Activated T-cell treated with anti-CD3 and anti-CD28 coated beads, Interleukin-2, amount 50 U/mL, for 72 hours (primary cell): ENCODE measurements at places on chromosomes 5 and 9. TPM values are rescaled to one million over a fixed set of nuclear protein-coding genes. Genes with fewer than 3 reads are reported as not detected.

Gene AUH
- total RNA-seq, result 71.5 TPM

Gene PNPLA7
- 8.2 TPM for total RNA-seq

Gene TMEM174
- not detected for total RNA-seq

Gene WNT8A
- not detected for total RNA-seq

Gene SLC6A7
- not detected for total RNA-seq

Gene KCNV2
- total RNA-seq, result not detected

Gene IFNA13
- not detected for total RNA-seq

Gene SLC6A18
- not detected for total RNA-seq

Gene NSG2
- not detected for total RNA-seq

Gene FOXI1
- total RNA-seq, result not detected
